ENCODE measurements at places on chromosomes 6 and 20.

DNA sequence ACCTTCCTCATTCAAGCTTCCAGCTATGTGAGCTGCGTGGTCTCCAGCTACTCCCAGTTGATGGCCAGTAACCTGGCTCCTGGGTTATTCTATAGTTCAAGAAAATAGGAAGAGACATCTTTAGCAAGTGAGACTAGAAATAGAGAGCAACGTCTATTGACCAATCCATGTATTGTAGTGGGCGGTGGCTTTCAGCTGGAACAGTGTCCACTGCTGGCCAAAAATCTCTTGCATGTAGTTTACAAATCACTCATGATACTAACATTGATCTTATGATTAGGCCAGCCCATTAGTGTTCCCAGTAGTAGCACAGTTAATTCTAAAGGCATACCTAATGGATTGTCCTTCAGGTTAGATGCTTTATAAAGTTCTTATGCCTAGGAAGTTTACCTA is 58.9 kb upstream of the SCP2D1 start:
- DNase-seq, result no peak

GRCh38 chr6:100455230-100456124 is 9.2 kb downstream of the SIM1 start:
- no peak for DNase-seq

- DNase-seq, result no peak
Measured at GRCh38 chr6:107129370-107129925, 14.1 kb upstream of the BEND3 start.

DNA sequence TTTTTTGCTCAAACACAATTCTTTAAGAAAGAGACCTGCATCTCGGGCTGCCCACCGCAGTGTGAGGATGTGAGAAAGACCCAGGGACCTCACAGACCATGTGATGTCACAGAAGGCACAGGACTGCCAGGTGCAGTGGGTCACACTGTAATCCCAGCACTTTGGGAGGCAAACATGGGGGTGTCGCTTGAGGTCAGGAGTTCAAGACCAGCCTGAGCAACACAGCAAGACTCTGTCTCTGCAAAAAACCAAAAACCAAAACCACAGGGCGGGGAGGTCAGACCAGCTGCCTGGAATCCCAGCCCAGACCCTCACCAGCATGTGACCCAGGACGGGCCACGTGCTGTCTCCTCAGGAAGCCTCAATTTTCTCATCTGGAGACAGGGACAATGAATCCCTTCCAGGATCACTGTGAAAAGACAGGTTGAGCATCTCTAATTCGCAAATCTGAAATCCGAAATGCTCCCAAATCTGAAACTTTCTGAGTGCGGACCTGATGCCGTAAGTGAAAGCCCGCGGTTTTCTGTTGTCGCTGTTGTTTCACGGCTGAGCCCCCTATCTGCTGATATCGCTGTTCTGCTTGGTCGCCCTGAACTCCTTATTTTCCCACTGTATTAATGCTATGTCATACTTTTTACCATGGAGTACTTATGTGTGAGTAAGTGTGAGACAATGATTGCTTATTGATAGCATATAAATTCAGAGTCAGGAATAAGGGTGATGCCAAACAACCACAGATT is 159.5 kb upstream of the PTPN1 start:
- DNase-seq, result no peak

GRCh38 chr6:38815250-38815649 is 100.1 kb downstream of the DNAH8 start:
- no peak for DNase-seq

DNA sequence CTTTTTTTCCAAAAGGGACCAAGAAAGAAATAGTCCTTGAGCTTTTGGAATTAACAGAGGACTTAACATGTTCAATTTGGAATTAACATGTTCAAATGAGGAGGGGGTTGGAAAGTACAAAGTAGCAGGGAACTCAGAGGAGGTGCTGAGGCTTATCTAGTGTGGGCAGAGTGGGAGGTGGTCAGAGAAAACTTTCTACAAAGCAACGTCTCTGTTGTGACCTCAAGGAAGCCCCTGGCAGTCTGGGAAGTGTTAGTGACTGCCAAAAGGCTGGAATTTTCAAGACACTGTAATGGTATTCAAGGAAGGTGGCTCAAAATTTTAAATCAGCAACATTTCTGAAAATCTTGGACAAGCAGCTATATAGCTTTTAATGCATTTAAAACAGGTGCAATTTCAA is 7.3 kb downstream of the ECI2 start:
- DNase-seq, result no peak

DNA sequence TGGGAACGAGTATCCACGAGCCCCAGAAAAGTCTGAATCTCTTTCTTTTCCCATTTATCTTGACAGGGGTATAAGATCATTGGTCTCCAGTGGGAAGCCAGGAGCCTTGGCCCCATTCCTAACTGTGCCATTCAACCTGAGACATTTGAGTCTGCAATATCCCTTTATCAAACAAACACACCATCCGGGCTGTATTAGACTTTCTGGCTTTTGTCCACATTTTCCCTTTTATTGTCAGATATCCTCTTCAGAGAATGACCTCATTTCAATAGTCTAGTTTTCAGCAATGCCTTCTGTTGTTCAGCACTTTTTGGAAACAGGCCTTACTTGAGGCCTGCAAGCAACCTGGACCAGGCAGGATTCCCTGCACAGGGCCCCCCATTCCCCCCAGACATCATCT is 15.7 kb downstream of the BPIFA1 start:
- no peak for DNase-seq

DNA sequence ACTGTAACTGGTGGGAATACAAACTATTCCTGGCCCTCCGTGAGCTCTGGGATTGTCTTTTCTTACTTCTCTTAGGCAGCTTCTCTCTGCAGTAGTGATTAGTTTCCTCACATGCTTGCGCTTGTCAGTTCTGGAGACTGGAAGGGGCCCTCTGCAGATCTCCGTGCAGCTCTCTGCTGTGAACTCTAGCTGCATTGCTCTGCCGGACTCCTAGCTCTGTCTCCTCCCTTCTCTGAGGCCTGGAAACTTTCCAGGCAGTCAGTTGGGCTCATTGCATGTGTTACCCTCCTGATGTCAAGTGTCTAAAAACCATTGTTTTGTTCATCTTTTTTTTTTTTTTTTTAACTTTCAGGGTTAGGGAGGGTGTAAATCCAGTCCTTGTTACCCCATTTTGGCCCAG is 102.3 kb downstream of the CTNNBL1 start:
- no peak for DNase-seq
